Hematopoietic multipotent progenitor cell treated with erythropoietin and hydrocortisone succinate and interleukin-3 and kit ligand, for 6 days (in vitro differentiated cells): ENCODE measurements at places on chromosomes 2 and 18.

DNA sequence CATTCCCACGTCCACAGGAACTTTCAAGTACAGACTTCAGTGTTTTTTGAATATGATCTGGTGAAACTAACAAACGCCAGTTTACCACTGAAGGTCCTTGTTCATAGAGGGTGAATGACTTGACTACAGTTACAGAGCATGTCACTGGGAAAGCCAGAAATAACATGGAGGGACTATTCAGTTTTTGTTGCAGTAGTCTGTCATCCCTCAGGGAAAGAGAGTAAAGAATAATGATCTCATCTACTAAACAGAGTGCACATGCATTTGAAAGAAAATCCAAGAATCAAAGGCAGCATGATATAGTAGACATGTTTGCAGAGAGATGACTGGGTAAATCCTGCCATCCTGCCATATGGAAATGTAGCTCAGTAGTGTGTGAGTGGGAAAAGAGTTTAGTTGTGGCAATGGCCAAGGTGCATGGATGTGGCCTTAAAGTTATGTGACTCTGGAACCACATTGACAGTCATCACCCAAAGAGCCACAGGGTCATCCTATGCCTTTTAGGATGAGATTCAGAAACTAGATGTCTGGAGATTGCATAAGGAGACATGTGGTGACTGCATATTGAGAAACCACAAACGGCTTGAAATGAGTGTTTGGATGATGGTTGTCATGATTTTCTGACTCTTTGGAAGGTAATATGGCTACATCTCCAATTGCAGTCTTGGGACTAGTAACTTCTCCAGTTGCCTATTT lies 125.3 kb upstream of the ZEB2 start:
- DNase-seq: peak; percentile 64

DNA sequence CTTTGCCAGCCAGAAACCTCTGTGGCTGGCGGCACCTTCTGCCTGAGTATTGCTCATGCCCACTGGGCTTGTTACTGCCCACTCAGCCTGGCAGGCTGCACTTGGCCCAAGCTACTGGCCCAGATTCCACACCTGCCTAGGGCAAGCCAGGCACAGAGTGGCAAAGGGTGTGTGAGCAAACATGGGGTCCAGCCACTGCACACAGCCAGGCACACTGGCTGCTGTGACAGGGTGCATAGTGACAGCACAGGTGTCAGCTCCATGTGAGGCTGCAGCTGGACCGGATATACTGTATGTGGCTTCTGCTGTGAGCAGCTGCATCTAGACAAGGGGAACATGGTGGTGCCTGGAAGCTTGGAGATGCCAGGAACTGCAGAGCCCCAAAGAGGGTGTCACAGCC lies 113.9 kb downstream of the COPS8 start:
- no peak for DNase-seq

DNA sequence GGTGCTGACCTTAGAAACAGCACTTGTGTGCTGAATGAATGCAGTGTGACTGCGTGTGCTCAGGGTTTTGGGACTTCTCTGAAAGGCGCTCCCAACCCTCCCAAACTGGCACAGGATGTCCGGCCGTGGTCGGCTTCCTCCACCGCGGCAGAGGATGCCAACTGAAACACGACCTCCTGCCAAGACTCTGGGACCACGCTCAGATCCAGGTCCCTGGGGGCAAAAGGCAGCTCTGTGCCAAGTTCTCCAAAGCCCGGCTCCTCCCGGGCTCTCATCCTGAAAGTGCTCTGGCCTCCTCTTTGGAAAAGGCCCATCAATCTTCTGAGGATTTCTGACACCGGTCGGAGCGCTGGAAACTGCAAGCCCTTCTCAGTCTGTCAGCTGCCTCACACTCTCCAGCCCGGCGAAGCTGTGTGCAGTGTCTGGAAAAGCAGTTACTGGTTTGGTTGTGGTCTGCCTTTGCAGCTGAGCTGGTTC lies 32.3 kb upstream of the ZBTB7C start:
- DNase-seq: no peak

DNA sequence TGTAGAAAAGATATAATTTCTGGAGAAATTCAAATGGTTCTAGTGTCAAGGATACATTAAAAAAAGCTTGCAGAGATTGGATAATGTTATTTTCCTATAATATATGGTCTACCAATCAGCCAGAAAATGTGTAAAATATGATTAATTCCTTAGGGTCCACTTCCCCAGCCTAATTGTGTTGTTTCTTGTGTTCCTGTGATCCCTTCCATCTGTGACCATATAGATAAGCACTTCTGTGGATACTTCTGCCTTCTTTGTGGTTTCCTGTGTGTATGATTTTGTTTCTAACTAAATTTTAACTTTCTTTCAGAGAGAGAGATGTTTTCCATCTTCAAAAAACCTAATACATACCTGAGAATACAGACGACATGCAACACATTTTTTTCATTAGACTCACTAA lies 367.1 kb upstream of the PIK3C3 start:
- DNase-seq: no peak
